Stimulated activated CD4-positive, alpha-beta T cell treated with anti-CD3 and anti-CD28 coated beads, Interleukin-2, amount 100 ng/mL, for 48 hours (primary cell): ENCODE measurements at places on chromosomes 2 and 18.
A peak's percentile ranks its signal among the peaks of the same experiment; 100 is the strongest.

DNA sequence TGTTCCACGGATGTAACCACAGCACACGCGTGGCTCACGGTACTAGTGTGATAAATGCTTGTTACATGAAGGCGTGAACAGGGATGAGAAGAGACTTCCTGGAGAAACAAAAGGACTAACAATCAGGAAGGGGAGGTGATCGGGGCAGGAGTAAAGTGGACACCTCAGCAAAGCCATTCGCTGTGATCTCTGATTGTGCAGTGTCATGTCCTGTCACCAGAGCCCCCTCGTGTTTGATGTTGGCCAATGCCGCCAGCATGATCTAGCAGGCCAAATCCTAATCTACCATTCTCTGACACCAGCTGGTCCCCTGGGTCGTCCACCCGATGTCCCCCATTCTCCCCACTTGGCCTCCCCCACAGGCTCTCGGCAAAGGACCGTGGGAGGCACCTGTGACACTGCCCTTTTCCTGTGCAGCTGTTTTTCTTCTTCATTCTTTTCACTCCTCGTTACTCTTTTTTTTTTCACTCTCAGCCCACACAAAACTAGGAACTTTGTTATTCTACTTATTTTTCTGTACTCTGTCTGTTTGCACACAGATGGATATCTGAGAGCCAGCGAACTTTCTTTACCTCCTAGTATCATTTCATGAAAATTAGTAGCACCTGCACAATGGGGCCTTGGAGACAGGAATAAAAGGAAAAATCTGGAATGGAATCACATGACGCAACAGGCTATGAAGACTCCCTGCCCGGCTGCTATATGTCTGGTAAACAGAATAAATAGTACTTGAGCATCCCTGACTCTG is 146.8 kb downstream of the TGIF1 start:
- peak; percentile 44 for DNase-seq

DNA sequence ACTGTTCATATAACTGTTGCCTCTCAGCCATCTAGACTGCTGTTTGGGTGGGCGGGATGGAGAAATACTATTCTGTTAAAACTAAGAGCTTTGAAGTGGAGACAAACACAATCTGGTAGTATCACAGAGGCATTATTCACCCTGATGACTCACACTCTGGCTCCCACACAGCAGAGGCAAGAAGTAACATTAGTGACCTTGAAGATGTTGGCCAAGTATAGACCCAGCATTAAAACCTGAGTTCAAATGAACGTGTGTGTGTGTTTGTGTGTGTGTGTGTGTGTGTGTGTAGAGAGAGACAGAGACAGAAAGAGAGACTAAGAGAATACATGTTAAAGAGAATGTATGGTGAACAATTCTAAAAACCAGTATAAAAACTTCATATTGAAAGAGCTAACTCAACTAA is 22.5 kb upstream of the ACVR1 start:
- DNase-seq: peak; percentile 53

DNA sequence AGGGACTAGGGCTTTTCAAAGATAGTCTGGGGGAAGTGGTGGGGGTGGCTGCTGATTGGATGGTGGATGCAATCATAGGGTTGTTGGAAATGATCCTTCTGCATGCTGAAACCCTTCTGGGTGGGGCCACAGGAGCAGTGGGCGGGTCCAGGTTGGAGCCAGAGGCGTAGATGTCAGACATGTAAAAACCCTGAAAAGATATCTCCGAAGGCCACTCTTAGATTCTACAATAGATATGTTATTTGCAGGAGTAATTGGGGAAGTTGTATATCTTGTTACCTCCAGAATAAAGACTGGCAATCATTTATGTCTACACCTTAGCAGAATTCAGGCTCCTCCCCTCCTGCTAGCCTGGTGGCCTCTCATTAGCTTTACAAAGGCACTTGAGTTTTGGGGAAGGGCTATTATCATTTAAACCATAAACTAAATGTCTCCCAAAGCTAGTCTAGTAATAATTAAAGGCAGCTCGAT is 8.2 kb upstream of the FAM98A start:
- no peak for DNase-seq

DNA sequence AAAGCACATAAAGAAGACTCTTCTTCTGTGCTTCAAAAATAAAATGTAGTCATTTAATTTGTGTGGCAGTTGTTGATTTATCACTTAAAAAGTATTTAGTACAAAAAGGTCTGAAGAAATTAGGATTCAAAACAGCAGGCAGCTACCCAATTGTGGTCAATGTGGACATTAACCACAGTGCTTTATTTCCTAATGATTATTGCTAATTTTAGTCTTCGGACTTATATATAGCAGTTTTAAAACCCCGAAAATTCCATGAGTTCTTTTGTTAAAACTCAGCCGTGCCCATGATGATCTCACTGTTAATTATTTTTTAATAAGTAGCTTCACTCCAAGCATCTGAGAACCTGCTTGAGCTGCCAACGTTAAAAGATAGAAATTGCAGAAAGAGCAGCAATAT is 594.3 kb downstream of the STK39 start:
- no peak for DNase-seq

DNA sequence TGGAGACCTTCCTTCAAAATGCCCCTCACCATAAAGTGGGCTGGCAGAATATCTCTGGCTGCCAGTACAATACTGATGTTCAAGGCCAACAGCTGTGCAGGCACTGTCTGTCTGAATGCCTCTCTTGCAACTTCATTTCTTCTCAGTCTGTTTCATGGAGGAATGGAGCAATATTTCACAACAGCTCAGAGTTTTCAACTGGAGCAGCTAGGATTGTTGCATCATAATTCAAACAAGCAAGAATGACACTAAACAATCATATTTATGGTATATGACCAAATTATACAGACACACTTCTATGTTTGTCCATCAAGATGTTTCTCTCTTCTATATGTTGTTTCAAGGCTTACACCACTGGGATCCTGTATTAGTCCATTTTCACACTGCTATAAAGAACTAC is 444.2 kb downstream of the LRATD1 start:
- no peak for DNase-seq

- DNase-seq: no peak
Measured at GRCh38 chr2:18369760-18370159, 190.7 kb downstream of the RDH14 start.

DNA sequence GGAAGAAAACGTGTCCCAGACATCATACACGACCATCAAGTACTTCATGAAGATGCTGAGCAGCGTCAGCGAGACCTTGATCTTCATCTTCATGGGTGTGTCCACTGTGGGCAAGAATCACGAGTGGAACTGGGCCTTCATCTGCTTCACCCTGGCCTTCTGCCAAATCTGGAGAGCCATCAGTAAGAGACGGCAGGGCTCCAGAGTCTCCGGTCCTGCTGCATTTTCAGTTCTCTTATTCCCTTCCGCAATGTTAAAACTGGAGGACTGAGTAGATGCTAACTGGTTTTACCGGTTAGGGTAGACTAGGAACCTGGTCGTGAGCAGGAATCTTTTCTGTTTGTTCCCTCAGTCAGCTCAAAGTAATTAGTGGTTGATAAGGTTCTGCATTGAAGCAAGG is 32.3 kb downstream of the SLC9A4 start:
- DNase-seq: no peak

- DNase-seq: no peak
Measured at GRCh38 chr2:168312036-168312822, 64.8 kb upstream of the STK39 start.

- DNase-seq: no peak
Measured at GRCh38 chr18:26440644-26441043, 107.7 kb downstream of the KCTD1 start.

DNA sequence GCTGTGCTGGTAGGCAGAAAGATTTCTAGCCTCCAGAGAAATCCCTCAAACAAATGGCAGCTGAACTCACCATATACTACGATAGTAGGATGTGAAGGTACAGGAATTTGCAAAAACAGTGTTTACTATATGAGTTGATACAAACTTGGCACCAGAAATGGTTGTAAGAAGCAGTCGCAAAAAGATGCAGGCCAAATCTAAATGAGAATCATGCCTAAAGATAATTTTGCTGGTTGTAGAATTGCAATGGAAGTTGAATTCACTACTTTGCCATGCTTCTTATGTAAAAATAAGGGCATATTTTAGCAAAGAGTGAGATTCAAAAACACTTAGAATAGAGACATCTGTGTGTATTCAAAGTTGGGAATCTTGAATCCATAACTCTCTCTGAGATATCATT is 924.7 kb downstream of the SUCLG1 start:
- DNase-seq: no peak

DNA sequence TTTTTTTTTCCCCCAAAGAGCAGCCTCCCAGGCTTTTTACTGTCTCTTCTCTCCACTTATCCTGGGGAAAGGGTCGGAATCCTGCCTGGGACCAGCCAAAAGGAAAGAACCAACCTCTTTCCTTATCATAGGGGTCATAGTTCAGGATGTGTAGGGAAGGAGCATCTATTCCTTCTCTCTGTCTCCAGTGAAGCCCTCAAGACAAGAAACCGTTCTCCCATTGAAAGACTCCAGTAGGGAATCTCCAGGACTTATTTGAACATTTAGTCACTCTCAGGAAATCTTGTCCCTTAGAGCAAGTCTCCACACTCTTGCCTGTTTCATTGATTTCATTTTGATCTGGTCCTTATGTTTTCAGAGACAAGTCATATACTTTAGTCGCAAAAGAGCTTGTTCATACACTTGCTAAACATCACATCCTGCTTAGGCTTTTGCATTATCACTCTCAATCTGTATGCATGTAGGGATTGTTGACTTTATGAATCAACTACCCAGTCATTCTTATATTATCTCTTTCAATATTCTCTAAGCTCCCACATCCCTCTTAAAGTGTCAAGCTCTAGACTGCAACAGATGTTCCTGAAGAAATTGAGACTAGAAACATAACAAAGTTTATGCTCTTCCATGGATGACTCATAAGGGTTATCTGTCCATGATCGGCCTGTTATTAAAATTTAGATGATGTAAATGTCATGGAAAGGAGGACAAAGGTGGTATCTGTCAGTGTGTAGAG is 116.2 kb upstream of the ST6GAL2 start:
- DNase-seq: no peak

DNA sequence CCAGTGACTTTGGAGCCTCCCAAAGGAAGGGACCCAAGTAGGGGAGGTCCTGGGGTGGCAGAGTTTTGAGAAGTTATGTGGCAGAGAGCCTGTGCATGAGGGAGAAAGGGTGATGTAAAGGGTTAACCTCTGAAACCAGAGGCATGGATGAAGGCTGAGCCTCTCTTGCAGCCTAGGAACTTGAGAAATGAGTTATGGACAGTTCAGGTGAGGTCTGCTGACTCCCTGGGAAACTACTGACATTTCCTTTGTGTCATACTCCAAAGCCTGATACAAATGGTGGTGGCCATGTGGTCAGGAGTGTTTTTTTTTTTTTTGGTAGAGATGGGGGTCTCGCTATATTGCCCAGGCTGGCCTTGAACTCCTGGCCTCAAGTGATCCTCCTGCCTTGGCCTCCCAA is 12.4 kb upstream of the GNLY start:
- no peak for DNase-seq

DNA sequence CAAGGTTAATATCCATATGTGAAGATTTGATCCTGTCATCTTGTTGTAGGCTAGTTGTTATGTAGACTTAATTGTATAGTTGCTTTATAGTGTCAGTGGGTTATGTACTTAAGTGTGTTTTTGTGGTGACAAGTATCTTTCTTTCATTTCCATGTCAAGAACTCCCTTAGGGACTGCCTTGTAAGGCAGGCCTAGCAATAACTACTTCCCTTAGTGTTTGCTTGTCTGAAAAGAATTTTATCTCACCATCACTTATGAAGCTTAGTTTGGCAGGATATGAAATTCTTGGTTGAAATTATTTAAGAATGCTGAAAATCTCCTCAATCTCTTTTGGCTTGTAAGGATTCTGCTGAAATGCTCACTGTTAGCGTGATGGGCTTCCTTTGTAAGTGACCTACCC is 467.6 kb downstream of the CDH2 start:
- DNase-seq: no peak

DNA sequence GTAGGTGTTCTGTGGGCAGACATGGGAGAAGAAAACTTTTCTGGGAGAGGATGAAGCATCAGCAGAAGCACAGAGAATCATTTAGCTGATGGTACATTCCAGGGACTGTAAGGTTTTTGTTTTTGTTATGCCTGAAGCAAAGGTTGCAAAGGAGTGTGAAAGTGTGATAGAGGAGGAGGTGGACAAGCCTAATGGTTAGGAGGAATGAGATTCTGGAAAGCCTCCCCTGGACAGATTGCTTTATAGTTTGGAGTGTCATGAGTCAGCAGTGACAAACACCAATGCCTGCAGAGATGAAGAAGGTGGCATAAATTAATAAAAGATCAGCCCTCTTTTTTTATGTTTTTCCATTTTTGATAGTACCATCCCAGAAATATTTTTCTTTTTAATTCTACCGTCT is 171.6 kb upstream of the BOD1L2 start:
- DNase-seq: no peak

GRCh38 chr2:232354069-232354468 is 24.5 kb upstream of the ALPP start:
- no peak for DNase-seq

- DNase-seq: no peak
Measured at GRCh38 chr2:190847504-190848081, 33.0 kb upstream of the GLS start.

- DNase-seq: no peak
Measured at GRCh38 chr2:121167411-121167810, 117.6 kb downstream of the TFCP2L1 start.

- DNase-seq: no peak
Measured at GRCh38 chr18:64287926-64288325, 139.0 kb upstream of the LINC00305 start.

DNA sequence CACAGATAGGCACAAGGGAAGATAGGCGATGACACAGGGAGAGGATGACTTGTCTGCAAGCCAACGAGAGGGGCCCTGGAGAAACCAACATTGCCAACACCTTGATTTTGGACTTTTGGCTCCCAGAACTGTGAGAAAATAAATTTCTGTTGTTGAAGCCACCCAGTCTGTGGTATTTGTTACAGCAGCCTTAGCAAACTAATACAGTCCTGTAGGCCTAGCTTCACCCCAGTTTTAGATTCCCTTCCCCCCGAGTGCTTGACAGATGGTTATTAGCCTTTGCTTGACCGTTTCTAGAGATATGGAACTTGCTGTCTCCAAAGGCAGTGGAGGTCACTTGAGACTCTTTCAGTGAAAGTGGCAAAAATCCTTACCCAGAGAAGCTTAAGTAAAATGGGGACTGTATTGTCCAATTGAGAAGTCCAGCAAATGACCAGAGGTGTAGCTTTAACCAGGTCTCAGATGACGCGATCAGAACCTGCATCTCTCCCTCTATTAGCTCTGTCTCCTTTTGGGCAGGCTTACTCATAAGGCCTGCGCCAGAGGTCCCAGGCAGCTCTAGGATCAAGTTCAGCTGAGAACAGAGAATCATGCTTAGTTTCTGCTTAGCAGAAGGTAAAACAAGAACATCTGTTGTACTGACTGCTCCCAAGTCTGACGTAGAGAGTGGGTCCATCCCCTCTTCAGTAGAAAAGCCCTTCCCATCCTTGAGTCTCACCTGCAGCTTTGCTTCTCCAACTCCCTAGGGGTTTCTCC is 50.4 kb downstream of the MFSD6 start:
- no peak for DNase-seq

DNA sequence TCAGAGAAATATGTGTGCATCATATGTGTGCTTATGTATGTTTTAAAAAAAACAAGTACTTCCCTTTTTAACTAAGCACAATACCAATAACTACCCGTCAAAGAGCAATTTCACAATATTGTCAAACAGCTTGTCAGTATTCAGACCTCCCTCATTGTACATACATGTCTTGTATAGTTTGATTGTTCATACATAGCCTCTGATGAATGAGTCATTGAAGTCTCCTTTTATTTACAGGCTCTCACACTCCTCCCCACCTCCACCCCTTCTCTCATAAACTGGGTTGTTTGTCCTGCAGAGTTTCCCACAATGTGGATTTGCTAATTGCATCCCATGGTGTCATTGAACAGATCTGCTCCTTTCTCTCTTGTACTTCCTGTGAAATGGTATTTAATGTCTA is 132.8 kb upstream of the L3MBTL4 start:
- no peak for DNase-seq

GRCh38 chr18:3728704-3729437 is 278.9 kb downstream of the TGIF1 start:
- DNase-seq: no peak
